ENCODE measurements at places on chromosomes 13 and 19.

DNA sequence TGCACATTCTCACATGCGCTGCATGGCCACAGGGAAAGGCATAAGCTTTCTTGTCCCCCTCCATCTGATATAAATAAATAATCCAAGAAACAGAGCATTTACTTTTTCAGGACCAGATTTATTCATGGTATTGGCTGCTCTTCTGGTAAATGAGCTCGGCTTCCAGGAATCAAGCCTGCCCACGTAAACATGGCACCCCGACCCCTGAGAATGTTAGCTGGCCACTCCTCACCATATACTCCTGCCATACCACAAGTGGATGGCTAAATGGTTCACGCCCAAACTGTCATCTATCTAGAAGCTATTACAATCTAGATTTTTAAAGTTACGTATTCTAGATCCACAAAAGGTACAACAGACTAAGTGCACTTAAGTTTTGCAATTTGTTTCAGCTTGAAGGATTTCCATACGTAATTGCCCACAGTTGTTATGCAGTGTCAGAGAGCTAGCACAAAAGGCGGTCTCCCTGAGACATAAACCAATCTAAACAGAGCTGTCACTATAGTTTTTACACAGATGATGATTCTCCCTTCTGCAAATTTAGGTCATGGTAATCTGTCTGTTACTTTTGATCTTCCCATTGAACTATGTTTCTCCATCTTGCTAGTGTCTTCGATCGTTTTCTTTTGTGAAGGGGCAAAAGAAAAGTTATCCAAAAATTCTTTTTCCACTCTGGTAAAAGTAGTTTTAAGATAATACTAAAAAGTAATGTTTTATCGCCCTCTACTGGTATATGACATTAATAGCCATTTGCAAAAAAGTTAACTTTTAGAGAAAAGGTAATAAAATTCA lies 16.2 kb upstream of the FOXO1 start:
- no peak for DNase-seq

- no peak for DNase-seq
Measured at GRCh38 chr13:27971236-27971645, 2.1 kb upstream of the CDX2 start.

- no peak for DNase-seq
Measured at GRCh38 chr13:51518827-51519226, 65.4 kb upstream of the WDFY2 start.

- peak; percentile 70 for DNase-seq
Measured at GRCh38 chr19:40614622-40615411, 13.6 kb downstream of the LTBP4 start.

- no peak for DNase-seq
Measured at GRCh38 chr13:40161351-40161810, 505.1 kb downstream of the FOXO1 start.
